ENCODE measurements at places on chromosomes 2 and 18. TPM values are rescaled to one million over a fixed set of nuclear protein-coding genes. Genes with fewer than 3 reads are reported as not detected.

DNA sequence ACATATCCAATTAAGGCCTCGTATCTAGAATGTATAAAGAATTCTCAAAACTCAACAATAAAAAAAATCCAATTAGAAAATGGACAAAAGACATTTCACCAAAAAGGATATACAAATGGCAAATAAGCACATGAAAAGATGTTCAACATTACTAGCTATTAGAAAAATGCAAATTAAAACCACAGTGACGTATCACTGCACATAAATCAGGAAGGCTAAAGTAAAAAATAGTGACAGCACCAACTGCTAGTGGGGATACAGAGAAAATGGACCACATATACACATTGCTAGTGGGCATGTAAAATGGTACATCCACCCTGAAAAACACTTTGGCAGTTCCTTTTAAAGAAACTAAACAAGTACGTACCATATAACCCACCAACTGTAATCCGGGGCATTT lies 59.7 kb downstream of the SMAD4 start:
- no peak for DNase-seq

The MAP2 gene
- total RNA-seq, result 3.4 TPM

GRCh38 chr18:8816220-8816619 lies 110.9 kb downstream of the MTCL1 start:
- DNase-seq, result no peak

The SP5 gene
- total RNA-seq, result 0.26 TPM

- DNase-seq, result peak; percentile 72
Observed at GRCh38 chr2:239018271-239019182, 170.6 kb downstream of the TWIST2 start.

The CCDC85A gene
- 7.6 TPM for total RNA-seq

The IL36A gene
- total RNA-seq, result not detected

- no peak for DNase-seq
Observed at GRCh38 chr2:195910570-195910969, 158.1 kb downstream of the DNAH7 start.

DNA sequence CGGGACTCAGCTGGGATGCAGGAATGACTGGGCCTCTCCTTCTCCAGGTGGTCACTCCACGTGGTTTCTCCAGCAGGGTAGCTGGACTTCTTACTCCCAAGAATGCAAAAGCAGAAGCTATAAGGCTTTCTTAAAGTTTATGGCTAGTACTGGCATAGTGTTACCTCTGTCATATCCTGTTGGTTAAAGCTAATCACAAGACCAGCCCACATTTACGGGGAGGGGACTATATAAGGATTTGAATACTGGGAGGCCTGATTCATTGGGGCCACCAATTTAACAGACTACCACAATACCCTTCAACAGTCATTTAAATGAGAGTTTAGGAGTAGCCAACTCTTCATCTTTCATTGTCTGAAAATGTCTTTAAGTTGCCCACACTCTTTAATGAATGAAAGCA lies 94.4 kb upstream of the TSPYL6 start:
- no peak for DNase-seq

- no peak for DNase-seq
Observed at GRCh38 chr2:227450926-227451654, 20.9 kb upstream of the AGFG1 start.

The CIB4 gene
- total RNA-seq, result not detected

The RTP5 gene
- not detected for total RNA-seq

GRCh38 chr2:222272446-222273015 lies 26.3 kb downstream of the PAX3 start:
- no peak for DNase-seq

DNA sequence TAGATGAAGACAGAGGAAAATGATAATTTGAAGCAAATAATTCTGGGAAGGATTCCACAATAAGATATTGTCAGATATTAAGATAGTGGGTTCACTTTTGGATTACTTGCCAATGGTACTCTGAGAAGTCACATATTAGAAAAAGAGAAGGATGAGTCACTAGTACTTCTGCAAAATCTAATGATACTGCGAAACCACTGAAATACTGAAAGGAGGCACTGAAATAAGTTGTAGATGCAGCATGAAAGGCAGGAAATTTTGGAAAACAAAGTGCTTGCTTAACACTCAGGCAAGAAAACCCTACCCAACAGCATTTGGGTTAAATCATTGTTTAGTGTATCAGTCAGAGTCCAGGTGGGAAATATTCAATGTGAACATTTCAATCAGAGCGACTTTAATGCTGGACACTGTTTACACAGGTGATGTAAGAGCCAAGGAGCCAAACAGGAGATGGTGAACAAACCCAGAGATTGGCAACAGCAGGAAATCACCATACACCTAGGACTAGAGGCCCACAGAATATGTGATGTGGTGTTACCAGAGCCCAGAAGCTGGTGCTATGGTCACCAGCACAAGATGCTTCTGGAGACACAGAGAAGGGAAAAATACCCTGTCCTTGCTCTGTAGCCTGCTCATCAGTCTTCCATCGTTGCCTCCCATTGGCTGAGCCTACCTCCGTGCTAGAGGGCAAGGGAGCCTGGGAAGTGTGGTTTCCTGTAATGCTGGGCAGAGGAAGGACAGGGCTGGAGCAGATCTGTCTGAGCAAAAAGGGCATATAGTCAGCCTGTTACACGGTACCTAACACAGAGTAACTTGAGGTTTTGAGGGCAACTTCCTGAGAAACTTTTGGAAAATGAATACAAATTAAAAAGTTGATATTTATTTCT lies 204.7 kb upstream of the ITGA4 start:
- no peak for DNase-seq

The ASXL3 gene
- 1.5 TPM for total RNA-seq

GRCh38 chr2:237935740-237936452 lies 30.9 kb upstream of the UBE2F start:
- DNase-seq, result no peak

The ALK gene
- total RNA-seq, result 1.0 TPM

GRCh38 chr2:96838345-96839292 lies 5.2 kb downstream of the ANKRD23 start:
- no peak for DNase-seq
